ENCODE measurements at places on chromosomes 11 and 22.

DNA sequence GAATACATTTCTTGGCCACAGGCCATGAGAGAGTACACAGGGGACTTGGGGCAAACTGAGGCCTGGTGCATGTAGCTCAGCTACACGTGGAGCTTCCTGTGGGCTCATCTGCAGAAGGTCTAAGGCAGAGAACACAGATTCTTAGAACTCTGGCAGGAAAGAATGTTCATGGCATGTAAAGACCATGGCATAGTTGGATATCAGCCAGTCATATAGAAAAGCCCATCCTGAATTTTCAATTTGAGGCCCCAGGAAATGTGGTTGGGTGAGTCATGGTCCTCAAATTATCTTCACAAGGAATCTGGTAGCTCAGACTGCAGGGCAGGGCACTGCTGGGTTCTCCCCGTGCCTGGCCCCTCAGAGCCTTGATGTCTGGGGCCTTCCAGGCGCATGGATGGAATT is 13.7 kb upstream of the ST3GAL4 start:
- no peak for DNase-seq

GRCh38 chr22:19207401-19207808 is 28.9 kb upstream of the SLC25A1 start:
- DNase-seq: no peak

DNA sequence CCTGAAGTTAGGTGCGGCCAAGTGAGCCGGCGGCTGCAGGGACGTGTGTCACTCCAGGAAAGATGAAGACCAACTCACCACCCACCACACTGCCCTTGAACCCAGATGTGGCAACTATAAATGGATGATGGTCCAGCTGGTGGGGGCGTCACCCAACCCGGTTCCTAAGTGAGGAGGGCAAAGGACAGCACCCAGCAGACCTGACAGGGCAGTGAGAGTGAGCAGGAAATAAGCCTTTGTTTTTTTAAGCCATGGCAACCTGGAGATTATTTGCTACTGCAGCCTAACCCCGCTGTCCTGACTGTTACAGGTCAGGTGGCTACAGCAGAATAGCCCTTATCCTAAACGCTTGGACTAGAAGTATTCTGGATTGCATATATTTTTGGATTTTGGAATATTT is 228.9 kb downstream of the CTTN start:
- no peak for DNase-seq

- no peak for DNase-seq
These were observed 2.1 kb upstream of the DRD2 start for GRCh38 chr11:113477321-113477720.

DNA sequence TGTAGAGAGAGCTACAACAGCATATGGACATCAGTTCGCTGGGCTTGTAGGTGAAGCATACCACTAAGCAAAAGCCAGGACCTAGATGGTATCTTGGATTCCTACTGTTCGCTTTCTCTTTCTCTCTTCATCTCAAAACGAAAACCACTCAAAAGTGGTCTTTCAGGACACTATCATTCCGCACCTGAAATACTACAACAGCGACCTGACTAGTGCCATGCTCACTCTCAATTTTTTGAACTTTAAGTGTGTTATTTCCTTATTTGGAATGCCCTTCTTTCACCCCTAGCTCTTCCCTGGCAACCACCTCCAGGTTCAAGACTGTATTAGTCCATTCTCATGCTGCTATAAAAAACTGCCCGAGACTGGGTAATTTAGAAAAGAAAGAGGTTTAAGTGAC is 59.2 kb downstream of the CCDC83 start:
- DNase-seq: no peak
